ENCODE measurements at places on chromosomes 2 and 18.

DNA sequence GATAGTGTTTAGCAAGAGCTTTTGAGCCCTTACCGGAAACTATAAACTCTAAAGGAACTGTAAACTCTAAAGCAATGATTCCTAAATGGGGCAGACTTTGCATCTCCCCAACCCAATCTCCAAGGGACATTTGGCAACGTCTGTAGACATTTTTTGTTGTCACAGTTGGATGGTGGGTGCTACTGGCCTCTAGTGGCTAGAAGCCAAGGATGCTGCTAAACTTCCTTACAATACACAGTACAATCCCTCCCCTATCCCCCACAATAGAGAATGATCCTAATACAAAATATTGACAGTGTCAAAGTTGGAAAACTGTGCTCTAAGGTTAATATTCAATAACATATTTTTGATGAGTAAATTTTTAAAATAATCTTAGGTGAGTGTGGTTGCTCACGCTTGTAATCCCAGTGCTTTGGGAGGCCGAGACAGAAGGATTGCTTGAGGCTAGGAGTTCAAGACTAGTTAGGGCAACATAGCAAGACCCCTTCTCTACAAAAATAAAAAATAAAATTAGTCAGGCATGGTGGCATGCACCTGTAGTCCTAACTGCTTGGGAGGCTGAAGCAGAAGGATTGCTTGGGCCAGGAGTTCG is 66.7 kb downstream of the PTPN4 start:
- no peak for DNase-seq

GRCh38 chr2:47129191-47129706 is 25.9 kb downstream of the STPG4 start:
- DNase-seq, result no peak

GRCh38 chr18:5425721-5426120 is 118.1 kb downstream of the EPB41L3 start:
- no peak for DNase-seq

DNA sequence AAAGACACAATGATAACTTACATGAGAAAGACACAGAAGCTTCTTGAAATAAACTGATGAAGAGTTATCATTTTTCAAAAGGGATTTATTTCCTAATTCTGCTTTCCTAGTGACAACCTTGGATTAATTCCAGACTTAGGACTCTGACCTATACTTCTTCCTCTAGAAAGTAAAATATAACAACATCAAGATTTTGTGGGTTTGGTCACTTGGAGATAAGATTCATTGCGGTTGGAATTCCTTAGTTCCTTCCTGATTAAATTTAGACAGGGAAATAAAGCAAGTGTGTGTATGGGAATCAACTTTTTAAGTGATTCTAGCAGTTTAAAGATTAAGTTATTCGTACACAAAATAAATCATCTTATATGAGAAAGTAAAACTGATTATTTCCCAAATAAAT is 208.4 kb upstream of the CCDC150 start:
- DNase-seq, result peak; percentile 15

GRCh38 chr2:226676618-226677017 is 123.0 kb downstream of the IRS1 start:
- no peak for DNase-seq

DNA sequence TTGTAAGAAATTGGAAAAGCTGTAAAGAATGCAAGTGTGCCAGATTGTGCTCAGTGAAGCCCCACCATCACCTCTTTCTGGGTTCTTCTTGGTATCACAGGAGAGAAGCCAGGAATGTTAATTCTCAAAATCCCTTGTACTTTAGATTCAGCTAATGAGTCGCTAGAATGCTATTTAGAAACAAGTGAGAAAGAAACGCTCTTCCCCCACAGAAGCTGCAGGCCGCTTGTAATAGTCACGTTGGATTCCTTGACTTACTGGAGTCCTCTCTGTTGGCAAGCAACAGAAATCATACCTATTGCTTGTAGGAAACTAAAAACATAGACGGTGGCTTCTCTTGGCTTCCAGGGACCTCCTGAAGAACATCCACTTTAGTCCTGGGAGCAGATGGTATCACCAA is 375.6 kb upstream of the LRATD1 start:
- no peak for DNase-seq

- DNase-seq, result no peak
Observed at GRCh38 chr2:212314680-212315079, 223.9 kb downstream of the ERBB4 start.

DNA sequence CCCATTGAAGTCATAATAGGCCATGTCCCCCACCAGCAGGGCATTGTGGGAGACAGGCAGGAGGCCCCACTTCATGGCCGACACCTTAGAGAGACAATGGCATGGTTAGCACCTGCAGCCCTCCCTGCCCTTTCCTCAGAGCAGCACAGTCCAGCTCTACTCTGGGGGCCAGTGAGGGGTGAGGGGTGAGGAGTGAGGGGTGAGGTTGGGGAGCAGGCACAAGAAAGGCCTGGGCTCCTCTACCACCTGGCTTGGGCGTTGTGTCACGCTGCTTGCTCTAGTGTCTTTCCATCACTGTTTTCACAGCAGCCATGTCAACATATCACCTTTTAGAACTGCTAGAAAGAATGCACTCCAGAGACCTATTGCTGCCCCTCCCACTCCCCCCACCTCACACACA is 77.2 kb downstream of the ADD2 start:
- DNase-seq, result no peak
